ENCODE measurements at places on chromosomes 4 and X. TPM values are rescaled to one million over a fixed set of nuclear protein-coding genes. Genes with fewer than 3 reads are reported as not detected.

DNA sequence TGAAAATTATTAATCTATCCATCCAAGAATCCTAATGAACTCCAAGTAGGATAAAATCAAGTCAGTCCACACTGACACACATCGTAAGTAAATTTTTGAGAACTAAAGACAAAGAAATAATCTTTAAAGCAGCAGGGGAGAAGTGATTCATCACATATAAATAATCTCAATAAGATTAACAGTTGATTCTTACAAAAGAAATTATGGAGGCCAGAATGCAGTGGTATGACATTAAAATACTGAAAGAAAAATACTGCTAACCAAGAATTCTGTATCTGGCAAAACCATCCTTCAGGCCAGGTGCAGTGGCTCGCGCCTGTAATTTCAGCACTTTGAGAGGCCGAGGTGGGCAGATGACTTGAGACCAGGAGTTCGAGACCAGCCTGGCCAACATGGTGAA, 96.1 kb upstream of the SH3RF1 start:
- no peak for DNase-seq

DNA sequence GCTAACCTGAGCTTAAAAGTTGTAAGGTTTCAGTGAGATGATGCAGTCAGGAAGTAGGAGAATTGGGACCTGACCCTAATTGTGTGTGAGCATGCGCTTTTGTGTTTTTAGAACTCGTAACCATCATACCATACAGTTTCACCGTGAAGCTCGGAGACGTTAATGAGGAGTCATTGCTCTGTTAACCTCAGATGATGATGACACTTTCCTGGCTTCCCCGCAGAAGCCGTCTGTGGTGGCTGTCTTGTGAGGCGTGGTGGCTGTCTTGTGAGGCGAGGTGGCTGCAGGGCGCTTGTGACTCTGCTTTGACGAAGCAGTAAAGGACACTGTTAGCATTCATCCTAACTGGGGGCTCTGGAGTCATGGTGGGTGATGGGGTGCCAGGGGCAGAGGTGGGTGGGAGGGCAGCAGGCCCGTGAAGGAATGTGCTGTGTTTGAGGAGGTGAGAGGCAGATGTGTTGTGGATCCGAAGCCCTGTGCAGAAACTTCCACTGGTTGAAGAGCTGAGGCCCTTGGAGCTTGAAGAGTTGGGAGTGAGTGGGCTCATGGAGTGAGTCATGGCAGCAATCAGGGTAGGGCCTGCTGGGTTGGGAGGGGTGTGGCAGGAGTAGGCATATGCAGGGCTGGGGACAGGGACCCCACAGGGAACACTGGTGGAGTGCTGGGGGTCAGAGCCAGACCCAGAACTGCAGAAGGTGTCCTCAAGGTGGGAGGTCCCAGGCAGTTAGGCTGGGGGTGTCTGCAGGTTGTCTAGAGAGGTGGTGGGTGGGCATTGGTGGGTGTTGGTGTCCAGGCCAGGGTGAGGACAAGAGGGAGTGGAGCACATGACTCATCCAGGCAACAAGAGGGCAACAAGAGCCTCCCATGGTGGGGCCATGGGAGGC, 57.4 kb downstream of the NSD2 start:
- no peak for DNase-seq

GRCh38 chr4:165131247-165131832, 18.7 kb upstream of the TMEM192 start:
- DNase-seq, result peak; percentile 72

DNA sequence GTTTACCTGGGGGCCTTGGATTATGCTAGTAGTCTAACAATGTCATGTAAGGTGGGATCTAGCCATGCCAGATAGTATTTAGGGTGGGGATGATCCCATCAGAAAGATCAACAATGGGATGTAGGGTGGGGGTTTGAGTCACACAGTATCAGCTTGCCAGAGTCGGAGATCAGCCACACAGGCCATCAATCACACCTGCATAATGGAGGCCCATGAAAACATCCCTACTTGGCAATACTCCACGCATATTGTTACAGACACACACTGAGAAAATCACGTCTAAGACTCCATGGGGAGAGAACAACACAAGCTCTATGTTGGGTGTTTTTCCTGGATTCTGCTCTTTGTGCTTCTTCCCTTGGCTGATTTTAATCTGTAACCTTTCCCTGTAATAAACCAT, 49.5 kb upstream of the SLC25A4 start:
- no peak for DNase-seq

The UVSSA gene
- polyA plus RNA-seq, result 4.1 TPM

GRCh38 chr4:2712261-2712842, 43.8 kb downstream of the TNIP2 start:
- no peak for DNase-seq

GRCh38 chrX:38277802-38278201, 49.5 kb downstream of the RPGR start:
- DNase-seq, result no peak

- peak; percentile 55 for DNase-seq
Measured at GRCh38 chr4:7139167-7139982, 53.0 kb upstream of the SORCS2 start.

GRCh38 chr4:32396507-32397070, 1676.4 kb downstream of the PCDH7 start:
- no peak for DNase-seq

GRCh38 chr4:41204400-41204978, 9.9 kb downstream of the APBB2 start:
- DNase-seq, result peak; percentile 52

GRCh38 chr4:5040856-5041620, 10.2 kb upstream of the STK32B start:
- DNase-seq, result no peak

DNA sequence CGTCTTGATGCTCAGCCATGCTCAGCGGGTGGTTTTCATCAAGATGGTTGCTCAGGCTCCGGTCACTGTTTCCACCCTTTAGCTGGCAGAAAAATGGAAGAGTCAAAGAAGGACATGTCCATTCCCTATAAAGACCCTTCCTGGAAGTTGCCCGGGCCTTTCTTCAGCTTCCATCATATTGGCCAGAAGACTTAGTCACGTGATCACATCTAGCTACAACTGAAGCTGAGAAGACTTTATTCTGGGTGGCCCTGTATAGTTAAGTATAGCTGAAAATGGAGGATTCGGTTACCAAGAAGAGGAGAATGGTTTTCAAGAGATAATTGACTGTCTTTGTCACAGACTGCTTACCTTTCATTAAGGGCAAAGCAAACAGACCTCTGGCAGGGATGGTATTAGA, 296.7 kb upstream of the CASK start:
- no peak for DNase-seq

- DNase-seq, result no peak
Measured at GRCh38 chr4:23438764-23439163, 451.1 kb downstream of the PPARGC1A start.

The CCDC120 gene
- 7.3 TPM for polyA plus RNA-seq

The CSN1S1 gene
- not detected for polyA plus RNA-seq

DNA sequence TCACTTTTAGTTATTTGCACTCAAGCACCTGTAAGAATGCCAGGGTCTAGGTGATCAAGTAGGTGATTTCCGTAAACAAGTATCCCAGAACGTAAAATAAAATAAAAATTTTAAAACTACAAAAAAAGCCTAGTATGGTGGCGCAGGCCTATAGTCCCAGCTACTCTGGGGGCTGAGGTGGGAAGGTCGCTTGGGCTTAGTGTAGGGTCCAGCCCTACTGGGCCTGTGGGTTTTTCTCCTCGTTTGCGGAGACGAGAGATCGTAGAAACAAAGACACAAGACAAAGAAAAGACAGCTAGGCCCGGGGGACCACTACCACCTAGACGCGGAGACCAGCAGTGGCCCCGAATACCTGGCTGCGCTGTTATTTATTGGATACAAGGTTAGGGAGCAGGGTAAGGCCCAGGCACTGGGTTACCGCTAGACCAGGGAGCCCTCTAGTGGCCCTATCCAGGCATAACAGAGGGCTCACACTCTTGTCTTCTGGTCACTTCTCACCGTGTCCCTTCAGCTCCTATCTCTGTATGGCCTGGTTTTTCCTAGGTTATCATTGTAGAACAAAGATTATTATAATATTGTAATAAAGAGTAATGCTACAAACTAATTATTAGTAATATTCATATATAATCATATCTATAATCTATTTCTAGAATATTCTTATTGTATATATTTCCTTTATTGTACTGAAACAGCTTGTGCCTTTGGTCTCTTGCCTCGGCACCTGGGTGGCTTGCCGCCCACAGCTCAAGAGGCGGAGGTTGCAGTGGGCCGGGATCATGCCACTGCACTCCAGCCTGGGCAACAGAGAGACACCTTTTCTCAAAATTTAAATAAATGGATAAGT, 38.4 kb downstream of the SAGE1 start:
- peak; percentile 64 for DNase-seq

DNA sequence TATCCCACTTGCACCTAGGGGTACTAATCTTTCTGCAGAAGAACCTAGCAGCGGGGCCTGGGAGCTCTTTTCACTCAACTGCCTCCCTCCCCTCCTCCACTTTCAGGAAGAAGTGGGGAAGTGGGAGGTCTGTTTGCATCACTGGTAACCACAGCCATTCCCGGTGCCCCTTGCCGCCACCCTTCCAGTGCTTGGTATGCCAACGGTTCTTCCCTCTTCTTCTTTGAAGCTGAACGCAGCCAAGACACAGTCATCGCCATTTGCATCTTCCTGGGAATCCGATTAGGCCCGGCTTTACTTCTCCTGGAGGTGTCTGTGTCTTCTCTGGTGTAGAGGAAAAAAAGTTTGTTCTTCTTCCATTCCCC, 47.2 kb upstream of the RBPJ start:
- DNase-seq, result no peak

- no peak for DNase-seq
Measured at GRCh38 chr4:124152132-124152531, 560.4 kb downstream of the ANKRD50 start.

The STARD8 gene
- 0.93 TPM for polyA plus RNA-seq

The COX7B2 gene
- not detected for polyA plus RNA-seq

The NRK gene
- 0.15 TPM for polyA plus RNA-seq

The BMP2K gene
- polyA plus RNA-seq, result 4.7 TPM

The HELT gene
- polyA plus RNA-seq, result not detected

The SMIM10 gene
- 13.1 TPM for polyA plus RNA-seq

The PNMA3 gene
- 0.28 TPM for polyA plus RNA-seq

DNA sequence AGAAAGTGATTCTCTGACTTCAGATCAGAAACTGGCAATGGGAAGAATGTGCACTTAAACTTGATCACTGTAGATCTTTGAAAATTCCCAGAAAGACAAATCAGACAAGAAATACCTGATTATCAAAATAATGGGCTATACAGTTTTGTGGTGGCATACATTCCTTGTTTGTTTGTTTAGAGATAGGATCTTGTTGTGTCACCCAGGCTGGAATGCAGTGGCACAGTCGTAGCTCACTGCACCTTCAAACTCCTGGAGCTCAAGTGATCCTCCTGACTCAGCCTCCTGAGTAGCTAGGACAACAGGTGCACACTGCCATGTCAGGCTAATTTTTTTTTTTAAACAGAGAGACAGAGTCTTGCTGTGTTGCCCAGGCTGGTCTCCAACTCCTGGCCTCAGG, 81.0 kb upstream of the SPRY1 start:
- DNase-seq, result no peak

GRCh38 chr4:128386761-128387599, 99.4 kb upstream of the PGRMC2 start:
- DNase-seq, result peak; percentile 81

The LONRF3 gene
- polyA plus RNA-seq, result 0.55 TPM

- DNase-seq, result peak; percentile 57
Measured at GRCh38 chr4:6855692-6856297, 53.8 kb upstream of the TBC1D14 start.

GRCh38 chrX:66200855-66201795, 37.1 kb downstream of the HEPH start:
- DNase-seq, result peak; percentile 5

DNA sequence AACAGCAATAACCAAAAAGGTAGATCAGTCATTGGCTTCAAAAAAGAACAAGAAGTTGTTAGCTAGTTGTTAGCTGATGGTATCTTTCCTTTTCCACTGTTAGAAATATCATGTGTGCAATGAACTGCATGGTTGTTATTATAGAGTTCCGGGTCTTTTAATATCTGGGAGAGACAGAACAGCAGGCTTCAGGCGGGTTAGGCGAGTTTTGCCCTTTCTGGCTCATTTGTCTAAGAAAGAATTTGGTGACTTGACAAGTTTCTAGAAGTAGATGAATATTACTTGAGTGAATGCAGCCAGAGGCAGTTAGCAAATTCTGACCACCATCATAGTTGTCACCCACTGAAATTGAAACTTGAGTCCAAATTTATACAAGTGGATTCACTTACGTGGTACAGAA, 88.9 kb upstream of the MID1 start:
- DNase-seq, result no peak

DNA sequence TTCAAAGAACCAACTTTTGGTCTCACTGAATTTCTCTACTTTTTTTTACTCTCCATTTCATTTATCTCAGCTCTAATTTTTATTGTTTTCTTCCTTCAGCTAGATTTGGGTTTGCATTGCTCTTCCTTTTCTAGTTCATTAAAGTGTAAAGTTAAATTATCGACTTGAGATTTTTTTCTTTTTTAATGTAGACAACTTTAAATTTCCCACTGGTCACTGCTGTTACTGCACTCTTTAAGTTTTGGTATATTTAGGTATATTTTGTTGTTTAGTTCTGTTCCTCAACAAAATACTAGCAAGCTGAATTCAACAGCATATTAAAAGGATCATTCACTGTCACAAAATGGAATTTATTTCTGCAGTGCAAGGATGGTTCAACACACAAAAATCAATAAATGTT, 572.0 kb upstream of the DIAPH2 start:
- no peak for DNase-seq

GRCh38 chr4:56764223-56764622, 57.3 kb downstream of the SPINK2 start:
- DNase-seq, result no peak

DNA sequence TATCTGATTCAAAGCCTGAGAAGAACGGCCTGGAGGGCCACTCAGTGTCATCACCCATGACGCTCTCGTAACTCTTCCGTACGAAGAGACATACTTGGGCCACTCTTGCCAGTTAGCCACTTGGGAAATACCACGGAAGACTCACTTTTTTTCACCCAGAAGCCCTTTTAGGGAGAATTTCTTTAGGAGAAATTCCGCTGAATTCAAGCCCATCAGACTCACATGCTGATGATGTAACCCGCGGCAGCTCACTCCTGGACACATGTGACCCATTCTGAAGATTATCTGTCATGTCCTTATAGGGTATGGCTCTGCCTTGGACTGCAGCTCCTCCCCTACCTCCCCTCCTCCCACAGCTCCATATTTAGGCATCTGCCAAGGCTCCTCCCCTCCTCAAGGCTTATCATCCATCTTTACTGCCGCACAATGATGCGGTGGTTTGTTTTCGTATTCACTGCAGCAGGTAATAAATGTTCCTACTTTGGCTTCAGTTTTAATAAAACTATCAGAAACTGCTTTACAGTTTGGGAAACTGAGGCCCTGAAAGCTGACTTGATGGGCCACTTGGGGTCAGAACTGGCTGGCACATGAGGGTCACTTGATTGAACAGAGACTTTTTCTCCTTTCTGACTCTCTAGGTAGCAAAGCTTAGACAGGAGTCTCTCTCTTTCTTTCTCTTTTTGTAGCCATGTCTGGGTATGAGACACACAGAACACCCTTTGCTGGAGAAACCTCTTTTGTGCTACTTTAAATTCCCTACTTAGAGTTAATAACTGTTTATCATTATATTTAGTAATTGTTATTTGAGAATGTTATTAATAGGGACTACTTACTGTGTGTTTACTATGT, 42.1 kb downstream of the RHOH start:
- DNase-seq, result peak; percentile 56

GRCh38 chr4:179663641-179664429, 2221.6 kb upstream of the AGA start:
- no peak for DNase-seq

The SH3BP2 gene
- 26.7 TPM for polyA plus RNA-seq

All from stomach (tissue), 19 donors.